AG09319 (cell line): ENCODE measurements at places on chromosomes 1 and 21.

DNA sequence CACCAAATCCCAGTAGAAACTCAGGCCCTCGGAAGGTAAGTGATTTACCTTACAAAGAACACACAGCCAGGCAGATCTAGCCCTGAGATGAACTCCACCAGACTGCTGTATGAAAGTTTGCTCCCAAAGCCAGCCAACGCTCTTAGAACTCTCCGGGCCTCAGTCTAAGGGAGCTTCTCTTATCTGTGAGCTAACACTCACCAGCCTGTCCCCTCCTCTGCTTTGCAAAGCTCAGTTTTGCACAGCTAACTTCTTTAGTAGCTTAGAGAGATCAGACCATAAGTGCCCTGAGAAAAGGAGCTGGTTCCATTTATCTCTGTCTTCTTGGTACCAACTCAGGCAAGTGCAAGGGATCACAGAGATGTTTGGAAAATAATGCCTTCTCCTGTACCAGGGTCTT is 195.8 kb upstream of the JUN start:
- no peak for DNase-seq

GRCh38 chr1:32470431-32470830 is 5.6 kb downstream of the ZBTB8B start:
- no peak for DNase-seq

GRCh38 chr1:211667065-211667617 is 8.3 kb downstream of the NEK2 start:
- no peak for DNase-seq

GRCh38 chr1:93661829-93662474 is 19.7 kb downstream of the BCAR3 start:
- no peak for DNase-seq

DNA sequence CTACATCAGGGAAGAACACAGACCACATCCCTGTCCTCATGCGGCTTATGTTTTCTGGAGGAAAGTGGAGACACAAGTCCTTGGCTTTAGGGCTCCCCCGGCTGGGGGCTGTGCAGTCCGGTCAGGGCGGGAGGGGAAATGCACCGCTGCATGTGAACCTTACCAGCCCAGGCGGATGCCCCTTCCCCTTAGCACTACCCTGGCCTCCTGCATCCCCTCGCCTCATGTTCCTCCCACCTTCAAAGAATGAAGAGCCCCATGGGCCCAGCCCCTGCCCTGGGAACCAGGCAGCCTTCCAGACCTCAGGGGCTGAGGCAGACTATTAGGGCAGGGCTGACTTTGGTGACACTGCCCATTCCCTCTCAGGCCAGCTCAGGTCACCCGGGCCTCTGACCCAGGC is 45.5 kb downstream of the TNNT2 start:
- no peak for DNase-seq

DNA sequence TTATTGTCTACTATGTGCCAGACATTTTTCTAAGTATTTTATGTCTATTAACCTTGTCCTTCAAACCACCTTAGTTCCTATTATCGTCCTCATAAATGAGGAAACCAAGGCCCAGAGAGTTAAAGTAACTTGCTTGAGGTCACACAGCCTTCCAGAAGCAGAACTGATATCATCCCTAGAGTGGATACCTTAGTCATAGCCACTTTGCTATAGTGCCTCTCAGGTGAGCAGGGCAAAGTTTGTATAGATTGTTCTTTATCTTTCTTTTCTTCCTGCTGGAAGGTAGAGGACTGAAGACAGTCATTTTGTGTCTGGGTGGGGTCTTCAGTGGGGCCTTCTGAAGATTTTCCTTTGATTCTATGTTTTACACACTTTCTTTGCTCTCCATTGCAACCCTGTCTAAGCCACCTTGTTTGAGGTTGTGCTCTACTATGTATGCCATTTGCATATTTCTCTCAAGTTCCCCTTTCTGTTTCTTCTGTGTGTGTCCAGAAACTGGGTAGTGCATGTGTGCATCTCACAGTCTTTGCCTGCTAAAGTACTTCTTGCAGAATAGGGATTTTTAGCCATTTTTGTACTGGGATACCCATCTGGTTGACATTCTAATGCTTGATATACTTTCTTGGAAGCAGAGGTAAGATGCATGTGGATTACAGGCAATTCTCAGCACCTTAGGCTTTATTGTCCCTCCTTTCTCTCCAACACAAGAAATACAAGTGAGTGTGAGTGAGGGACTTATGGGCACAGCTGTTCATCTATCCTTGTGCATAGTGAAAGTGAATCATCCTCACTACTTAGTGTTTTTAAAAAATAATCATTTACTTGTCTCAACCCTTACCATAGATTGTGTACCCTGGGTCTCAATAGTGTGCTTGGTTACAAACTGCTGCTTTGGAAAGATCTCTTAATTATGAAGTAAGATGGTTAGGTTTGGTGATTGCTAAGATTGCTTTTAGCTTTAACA is 207.6 kb upstream of the HMCN1 start:
- no peak for DNase-seq

DNA sequence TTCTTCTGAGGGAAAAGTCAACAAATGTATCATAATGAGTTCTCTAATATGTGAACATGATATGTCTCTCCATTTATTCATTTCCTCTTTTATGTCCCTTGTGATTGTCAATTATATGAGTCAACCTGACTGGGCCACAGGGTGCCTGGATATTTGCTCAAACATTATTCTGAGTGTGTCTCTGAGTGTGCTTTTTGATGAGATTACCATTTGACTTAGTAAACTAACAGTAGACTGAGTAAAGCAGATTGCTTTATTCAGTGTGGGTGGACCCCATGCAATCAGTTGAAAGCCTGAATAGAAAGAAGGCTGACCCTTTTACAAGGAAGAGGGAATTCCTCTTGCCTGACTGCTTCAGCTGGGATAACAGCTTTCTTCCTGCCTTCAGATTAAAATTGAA is 142.6 kb downstream of the SLC35F3 start:
- DNase-seq, result no peak

DNA sequence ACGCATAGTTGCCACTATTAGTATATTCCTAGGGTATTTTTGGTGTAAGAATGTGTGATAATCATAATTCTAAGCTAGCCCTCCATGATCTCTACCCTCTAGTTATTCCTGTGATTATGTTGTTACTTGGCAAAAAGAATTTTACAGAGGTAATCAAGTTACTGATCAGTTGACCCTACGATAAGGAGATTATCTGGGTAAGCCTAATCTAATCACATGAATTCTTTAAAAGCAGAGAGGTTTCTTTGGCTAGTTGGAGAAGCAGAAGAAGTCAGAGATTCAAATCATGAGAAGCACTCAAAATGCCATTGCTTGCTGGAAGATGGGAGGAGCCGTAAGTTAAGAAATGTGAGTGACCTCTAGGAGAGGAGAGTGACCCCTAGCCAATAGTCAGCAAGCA is 72.7 kb downstream of the RPE65 start:
- DNase-seq, result no peak

- no peak for DNase-seq
Measured at GRCh38 chr1:210746024-210746731, 387.8 kb downstream of the KCNH1 start.

DNA sequence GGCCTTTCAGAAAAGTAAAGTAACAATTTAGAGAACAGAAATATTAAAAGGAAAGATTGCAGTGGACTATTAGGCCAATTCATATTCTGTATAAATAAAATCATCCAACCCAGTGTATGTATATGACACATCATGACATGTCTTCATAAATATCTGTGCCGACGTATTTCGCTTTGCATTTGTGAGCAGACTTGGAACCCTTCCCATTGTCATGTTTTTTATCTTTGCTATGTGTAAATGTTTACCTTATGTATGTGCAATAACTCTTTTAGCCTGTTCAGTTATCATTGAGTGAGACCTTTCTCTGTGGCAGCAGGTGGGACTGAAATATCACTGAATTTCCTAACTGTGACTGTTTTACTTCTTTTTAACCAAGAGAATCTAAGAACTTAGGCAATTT is 58.0 kb upstream of the FAM3B start:
- DNase-seq, result no peak

DNA sequence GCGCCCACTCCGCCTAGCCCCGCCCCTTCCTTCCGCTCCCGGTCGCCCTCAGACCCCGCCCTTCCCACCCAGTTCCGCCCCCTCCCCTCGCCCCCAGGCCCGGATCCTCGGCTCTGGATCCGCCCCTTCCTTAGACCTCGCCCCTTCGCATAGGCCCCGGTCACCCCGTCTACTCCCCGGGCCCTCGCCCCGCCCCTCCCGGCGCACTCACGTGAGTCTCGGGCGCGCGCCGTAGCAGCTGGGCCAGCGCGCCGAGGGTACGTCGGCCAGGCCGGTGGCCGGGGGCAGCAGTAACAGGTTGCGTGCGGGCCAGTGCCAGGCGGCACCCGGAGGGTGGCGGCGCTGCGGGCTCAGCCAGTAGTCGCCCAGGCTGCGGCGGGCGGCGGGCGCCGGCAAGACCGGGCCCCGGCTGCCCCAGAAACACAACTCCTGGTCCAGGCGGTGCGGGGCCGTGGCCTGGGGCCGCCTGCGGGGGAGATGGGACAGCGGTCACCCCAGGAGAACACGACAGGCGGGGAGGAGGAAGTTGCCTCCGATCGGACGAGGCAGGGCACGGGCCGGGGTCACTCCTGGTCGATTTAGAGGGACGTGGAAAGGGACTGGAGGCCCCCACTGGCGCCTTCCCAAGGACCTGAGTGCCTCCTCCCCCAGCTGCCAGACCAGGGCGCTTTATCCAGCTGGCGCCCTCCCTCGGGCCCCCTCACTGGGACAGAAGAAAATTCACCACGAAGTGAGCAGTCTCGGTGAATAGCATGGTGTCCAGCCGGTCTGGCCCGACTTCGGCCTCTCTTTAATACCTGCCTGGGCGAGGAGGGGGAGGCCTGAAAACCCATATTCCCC is 10.7 kb downstream of the FAM229A start:
- peak; percentile 83 for DNase-seq

DNA sequence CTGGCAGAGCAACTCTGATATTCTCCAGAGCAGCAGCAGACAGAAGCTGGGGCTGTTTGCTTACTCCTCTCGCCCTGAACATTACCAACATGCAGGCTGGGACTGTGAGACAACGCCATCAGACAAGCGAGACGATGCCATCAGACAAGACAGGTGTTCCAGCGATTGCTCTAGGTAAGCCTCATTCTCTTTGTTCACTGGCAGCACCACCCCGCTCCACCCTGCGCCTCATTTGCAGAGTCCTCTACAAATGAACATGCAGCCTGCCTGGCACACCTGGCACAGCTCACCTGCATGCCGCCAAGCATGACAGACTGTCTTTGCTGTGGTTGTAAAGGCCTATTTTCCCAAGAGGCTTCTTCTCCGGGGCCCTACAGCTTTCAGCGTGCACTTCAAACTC is 346.2 kb downstream of the SMYD3 start:
- no peak for DNase-seq

DNA sequence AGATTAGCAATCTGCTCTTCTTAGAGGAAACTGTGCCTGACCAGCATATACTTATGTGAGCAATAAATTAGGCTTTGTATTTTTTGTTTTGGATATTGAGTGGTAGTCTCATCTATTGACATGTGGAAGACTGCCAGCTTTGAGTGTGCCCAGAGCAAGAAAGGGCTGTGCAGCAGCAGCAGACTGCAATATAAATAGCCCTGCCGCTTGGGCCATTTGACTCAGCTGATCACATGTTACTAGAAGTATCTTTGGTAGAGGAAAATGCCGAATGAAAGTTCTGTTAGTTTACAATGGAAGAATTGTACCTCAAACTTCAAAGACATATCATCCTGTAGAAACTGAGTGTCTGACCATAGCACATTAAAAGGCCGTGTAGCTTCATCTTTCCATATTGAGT is 9.1 kb upstream of the PSMB2 start:
- DNase-seq, result no peak

- no peak for DNase-seq
Measured at GRCh38 chr1:179263121-179263520, 30.5 kb upstream of the SOAT1 start.

GRCh38 chr1:15100121-15100879 is 53.2 kb upstream of the TMEM51 start:
- DNase-seq, result no peak

- no peak for DNase-seq
Measured at GRCh38 chr21:34561806-34562205, 49.8 kb upstream of the KCNE1 start.

- DNase-seq, result no peak
Measured at GRCh38 chr21:41827951-41828883, 50.9 kb downstream of the PRDM15 start.

DNA sequence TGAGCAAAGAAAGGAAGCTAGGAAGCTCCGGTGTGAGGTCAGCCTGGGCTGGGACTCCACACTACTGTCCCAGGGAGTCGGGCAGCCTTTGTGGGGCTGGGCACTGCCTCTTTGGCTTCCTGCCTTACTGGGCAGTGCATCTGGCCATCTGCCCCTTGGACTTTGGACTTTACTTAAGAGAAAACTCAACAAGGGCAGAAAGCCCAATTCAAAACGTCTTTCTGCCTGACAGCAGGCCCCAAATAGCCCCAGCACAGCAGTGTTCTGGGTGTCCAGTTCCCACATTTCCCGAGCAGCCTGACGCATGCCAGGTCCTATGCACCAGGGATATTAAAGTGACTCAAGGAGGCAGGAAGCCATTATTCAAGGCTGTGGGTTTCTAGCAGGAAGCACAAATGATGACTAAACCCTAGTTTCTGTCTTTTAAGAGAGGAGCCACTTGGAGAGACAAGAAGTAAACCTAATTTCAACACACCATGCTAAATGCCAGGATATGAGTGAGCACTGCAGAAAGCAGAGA is 37.9 kb upstream of the EDEM3 start:
- DNase-seq, result peak; percentile 69

GRCh38 chr21:27114111-27114510 is 147.2 kb upstream of the ADAMTS5 start:
- DNase-seq, result no peak

DNA sequence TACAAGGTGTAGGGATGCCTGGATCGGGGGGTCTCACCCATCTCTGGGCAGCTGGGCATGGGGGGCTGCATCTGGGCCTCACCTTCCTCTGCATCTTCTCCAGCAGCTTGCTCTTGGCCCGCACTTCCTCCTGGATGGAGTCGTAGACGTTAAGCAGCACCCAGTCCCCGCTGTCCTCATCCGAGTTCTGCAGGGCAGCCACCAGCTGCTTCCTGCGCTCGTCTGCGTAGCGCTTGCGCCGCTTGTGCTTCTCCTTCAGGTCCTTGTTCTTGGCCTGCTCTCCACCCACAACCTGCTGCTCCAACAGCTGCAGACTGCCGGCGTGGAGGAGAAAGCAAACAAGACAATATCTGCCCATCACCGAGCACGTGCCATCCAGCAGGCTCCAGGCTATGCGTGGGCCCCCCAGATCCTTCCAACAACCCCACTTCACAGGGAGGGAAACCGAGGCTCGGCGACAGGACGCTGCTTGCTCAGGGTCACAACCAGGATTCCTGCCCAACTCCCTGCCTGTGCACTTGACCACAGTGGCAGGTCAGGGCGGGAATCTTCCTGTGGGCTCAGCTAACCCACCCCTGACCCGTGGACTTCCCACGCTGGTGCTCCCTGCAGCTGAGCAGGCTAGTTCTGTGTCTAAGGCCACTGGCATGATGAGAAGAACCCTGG is 21.5 kb upstream of the DDOST start:
- no peak for DNase-seq

GRCh38 chr1:239719642-239720258 is 333.4 kb downstream of the CHRM3 start:
- no peak for DNase-seq

- no peak for DNase-seq
Measured at GRCh38 chr1:211699059-211699458, 23.6 kb upstream of the NEK2 start.
